ENCODE measurements at places on chromosomes 5 and 9. TPM values are rescaled to one million over a fixed set of nuclear protein-coding genes. Genes with fewer than 3 reads are reported as not detected.

The MYORG gene
- 5.0 TPM for total RNA-seq

- DNase-seq = no peak
These were observed 16.7 kb upstream of the SCGB3A1 start for GRCh38 chr5:180607861-180608571.

The SH3TC2 gene
- 0.77 TPM for total RNA-seq

DNA sequence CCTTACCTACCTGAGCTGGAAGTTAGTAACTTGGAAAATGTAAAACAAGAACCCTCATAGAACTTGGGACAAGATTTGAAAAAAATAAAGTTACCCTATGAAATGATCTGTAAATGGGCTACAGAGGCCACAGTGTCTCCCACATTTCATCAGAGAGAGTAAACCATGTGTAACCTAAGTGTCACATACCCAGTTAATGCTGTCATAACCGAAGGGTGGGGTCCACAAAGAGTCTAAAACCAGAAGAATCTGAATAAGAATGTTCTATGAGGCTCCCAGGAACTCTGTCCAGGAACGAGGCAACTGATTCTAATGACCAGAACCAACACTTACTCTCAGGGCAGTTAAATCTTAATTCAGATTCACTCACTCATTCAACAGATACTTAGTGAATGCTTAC is 1.0 kb upstream of the FAM13B start:
- DNase-seq = no peak

Data from H1 (cell line).